RCC 7860 (cell line): ENCODE measurements at places on chromosomes 11 and 22.

DNA sequence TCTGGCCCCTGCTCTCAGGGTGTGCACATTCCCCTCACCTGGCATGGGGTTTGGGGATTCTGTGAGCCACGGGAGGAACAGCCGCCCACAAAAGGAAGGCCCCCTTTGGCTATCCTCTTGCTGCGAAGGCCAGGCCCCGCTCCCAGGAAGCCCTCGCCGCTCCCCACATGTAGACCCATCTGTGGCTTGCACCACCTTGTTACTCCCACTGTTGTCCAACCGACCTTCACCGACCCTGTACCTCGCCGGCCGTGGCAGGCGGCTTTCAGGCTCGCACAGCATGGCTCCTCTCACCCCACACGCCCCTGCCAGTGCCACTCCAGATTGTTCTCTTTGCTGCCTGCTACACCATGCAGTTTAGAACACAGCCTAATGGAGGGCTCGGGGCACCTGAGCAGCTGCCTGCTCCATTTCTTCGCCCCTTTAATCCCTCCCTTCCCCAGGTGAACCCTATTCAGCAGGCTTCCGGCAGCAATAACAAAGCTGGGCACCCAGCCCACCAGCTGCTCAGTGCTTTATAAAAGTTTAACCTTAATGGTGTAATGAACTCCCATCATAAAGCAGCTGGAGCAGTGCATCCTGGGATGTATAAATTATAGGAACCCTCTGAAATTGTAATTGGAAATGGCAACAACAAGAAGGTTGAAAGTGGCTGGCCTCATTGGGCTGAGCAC lies 10.7 kb downstream of the DAGLA start:
- DNase-seq = no peak

DNA sequence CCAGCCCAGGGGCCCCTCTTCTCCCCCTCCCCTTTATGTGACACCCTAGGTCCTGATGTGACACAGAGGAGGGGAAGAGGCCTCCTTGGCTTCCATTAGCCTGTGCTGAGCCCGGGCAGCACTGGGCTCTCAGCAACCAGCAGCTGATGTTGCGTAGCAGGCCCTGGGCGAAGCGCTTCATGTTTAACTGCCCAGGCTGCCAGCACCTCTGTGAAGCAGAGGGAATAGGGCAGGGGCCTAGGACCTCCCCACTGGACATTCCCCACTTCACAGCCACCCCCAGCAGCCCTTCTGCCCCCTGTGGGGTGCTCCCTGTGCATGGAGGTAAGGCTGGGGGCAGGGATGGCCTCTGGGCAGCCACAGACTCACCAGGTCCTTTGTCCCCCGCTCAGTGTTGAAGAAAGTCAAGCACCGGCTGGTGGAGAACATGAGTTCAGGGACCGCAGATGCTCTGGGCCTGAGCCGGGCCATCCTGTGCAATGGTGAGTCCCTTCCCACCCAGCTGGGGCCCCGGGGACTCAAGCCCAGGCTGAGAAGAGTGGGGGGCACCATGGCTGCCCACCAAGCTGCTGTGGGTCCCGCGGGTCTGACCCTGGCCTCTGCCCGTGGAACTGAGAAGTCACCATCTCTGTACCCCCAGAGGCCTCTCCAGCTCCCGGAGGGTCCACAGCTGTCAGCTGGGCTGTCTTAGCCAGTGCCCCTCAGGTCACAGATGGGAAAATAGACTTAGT lies 11.6 kb downstream of the PICK1 start:
- DNase-seq = no peak

DNA sequence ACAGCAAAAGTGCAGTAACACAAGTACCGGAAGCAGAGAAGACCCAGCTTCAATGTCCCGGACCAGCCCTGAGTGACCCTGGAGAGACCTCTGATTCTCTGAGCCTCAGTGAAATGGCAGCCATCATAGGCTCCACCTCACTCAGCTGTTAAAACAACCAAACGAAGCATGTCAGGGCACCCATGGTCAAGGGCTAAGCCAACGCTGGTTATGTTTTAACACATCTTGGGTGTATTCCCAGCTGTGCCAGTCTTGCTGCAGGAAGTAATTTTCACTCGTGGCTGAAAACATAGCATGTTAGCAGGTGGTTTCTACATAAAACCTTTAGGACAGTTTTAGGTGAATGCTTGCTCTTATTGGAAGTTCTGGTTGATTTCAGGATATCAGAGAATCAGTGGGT lies 30.9 kb downstream of the LMO2 start:
- DNase-seq = no peak

DNA sequence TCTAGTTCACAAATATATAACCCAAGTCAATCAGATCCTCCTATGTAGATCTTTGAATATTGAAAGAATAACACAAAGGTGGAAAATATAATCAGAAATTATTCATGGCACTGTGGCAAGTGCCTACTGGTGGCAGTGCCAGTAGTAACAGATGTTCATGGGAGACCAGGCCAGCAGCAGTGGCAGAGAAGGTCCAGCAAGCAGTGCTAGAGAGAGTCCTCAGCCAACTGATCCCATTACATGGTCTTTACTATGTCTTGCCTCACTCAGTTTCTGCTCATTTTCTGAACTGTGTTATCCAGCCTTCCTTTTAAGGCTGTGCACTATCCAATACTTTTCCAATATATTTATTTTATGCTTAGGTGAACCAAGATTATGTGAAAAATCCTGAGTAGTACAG lies 124.9 kb downstream of the MRTFA start:
- DNase-seq = no peak

- DNase-seq = no peak
Observed at GRCh38 chr11:14245444-14245843, 113.5 kb downstream of the RRAS2 start.

GRCh38 chr22:24594569-24595120 lies 1.8 kb upstream of the LRRC75B start:
- DNase-seq = no peak

DNA sequence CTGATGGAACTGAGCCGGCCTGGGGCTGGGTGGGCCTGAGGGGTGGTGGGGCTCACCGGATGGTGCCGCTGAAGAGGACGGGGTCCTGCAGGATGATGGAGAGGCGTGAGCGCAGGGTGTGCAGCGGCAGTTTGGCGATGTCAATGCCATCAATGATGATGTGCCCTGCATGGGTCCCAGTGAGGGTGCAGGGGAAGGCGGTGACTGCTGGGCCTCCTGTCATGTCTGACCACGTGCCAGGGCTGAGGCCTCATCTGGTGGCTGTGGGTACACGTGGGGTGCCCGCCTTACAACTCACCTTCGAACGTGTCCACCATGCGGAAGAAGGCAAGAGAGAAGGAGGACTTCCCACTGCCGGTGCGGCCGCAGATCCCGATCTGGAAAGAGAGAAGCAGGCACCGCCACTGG lies 7.1 kb upstream of the KCNJ11 start:
- no peak for DNase-seq

DNA sequence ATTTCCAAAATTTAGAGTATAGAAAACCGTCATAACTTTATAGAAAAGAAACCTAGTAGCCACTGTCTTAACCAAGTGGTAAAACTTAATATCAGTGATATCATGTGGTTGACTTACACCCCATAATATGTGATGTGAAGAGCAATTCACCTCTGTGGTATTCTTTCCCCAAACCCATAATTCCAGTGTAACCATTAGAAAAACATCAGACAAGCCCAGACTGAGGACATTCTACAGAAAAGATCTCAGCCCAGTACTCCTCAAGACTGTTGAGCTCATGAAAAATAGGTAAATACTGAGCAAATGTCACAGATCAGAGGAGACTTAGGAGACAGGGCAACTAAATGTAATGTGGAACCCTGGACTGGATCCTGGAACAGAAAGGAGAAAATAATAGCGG lies 134.6 kb downstream of the PGR start:
- no peak for DNase-seq

DNA sequence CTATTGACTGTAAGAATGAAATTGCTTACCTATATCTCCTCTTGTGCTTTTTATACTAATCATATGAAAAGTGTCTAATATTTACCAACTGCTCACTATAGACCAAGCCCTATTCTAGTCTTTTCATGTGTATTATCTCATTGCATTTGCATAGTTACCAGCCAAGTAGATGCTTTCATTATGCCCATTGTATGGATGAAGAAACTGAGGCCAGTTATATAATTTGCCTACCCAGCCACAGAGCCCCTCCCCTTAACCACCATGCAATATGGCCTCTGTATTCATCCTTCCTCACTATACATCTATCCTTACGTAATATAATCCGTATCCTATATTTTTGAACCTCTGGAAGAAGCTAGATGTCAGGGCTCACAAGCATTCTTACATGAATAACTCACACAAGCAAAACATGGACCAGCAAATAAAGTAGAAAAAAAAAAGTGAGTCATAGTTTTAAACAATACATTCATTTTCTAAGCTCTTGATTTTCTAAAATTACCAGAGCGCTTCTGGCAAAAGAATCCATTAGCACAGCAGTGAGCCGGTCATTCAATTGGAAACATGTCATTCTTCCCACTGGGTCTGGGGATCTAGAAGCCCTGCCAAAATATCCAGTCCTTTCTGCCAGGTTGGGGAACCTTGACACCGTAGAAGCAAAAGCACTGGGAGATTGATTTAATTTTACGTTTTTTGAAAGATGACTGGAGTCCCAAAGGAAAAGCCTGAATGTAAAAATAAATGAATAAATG lies 80.0 kb downstream of the C11orf91 start:
- no peak for DNase-seq

DNA sequence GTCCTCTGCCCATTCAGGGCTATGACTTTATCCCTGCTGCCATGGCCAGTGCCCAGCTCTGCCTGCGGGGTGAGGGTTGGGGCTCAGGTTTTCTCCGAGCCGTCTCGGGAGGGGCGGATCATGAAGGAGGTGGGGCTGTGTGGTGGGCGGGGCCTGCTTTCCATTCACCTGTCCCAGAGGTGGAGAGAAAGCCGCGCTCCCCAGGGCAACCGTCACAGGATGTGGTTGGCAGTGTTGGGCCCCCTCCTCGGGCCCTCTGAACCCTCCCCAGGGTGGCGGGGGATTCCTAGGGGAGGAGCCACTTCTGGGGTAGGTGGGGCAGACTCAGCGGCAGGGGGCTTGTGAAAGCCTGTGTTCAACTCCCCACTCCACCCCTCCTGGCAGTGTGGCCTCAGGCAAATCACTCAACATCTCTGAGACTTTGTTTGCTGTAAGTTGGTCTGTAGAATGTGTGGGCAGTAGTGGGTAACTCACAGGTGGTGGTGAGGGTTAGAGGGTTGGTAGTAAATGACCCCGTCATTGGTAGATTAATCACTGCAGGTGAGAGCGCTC lies 50.3 kb downstream of the CD6 start:
- DNase-seq = no peak

DNA sequence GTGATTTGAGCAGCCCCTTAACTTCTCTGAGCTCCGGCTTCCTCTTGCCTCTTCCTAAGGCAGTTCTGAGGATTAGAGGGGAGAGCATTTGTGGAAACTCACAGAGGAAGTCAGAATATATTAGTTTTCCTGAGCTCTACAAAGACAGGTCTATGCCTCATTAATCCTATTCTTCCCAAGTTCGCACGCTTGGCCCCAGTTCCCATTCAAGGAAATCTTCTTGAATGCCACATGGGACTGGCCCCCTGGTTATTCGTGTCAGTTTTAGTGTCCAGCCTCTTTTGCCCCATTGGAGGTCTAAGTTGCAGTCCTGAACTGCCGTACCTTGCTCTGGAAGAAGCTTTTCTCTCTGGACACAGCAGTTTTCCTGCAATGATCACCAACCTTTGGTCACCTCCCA lies 37.6 kb upstream of the ALX4 start:
- DNase-seq = no peak

- DNase-seq = no peak
Observed at GRCh38 chr11:241634-242033, 4.9 kb downstream of the PSMD13 start.

GRCh38 chr22:34841331-34841771 lies 224.6 kb upstream of the ISX start:
- DNase-seq = peak; percentile 88

- DNase-seq = no peak
Observed at GRCh38 chr11:725624-726202, 19.7 kb downstream of the EPS8L2 start.

- no peak for DNase-seq
Observed at GRCh38 chr11:92480499-92480898, 255.9 kb downstream of the FAT3 start.

DNA sequence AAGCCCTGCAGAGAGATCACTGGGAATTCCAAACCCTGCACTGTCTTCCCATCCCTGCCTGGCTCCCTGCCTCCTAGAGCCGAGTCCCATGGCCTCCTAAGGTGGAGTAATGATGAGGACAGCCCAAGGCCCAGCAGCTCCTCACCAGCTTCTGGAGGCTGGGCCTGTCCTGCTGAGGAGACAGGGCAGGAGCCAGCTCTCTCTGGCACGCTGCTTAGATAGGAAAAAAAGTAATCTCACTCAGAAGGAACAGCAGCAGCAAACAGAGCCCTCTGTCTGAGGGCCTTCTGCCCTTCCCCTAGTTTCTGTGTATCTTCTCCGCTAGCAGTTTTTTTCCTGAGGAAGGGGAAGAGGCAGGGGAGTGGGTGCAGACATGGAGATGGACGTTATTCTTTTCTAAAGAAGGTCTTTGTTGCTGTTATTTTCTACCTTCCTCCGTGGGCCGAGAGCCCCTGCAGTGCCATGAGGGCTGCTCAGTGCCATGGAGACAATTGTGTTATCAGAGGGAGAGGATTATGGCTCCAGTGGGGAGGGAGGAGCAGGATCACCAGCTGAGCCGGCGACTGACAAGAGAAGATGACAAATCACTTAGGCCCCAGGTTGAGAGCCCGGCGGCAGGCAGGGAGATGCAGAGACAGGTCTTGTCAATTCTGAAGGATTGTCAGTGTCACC lies 315.3 kb downstream of the BUD13 start:
- DNase-seq = no peak

GRCh38 chr22:30169002-30169401 lies 77.6 kb downstream of the LIF start:
- DNase-seq = no peak

DNA sequence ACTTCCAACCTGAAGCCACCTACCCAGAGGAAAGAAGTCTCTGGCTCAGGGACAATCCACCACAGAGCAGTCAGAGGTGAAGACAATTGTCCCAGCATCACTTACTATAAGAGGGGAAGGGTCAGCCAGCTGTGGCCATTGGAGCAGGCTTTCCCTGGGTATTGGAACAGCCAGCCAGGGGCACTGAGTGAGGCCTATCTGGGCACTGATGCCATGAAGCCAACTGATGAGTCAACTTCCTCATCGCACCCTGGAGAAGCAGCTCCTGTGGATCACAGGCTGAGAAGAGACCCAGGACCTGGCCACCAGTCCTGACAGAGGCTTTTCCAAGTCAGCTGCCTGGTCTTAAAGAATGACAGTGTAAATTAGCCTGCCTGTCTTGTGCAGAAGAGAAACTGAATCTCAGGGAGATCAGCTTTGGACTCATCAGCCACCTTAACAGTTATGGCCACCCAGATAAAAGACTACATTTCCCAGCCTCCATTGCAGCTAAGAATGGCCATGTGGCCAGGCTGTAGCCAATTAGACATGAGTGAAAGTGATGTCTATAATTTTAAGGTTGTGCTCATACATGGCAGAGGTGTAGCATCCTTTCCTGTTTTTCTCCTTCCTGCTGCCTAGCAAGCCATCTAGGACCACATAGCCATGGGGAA lies 19.0 kb downstream of the CHST1 start:
- DNase-seq = no peak

- DNase-seq = no peak
Observed at GRCh38 chr22:45845076-45845487, 131.9 kb downstream of the WNT7B start.
